ENCODE measurements at places on chromosomes 7 and 10. TPM values are rescaled to one million over a fixed set of nuclear protein-coding genes. Genes with fewer than 3 reads are reported as not detected.
A peak's percentile ranks its signal among the peaks of the same experiment; 100 is the strongest.

PRKAR2B gene
- total RNA-seq, result 115 TPM

MYO1G gene
- 0.62 TPM for total RNA-seq

OR13A1 gene
- 0.13 TPM for total RNA-seq

SEMA3A gene
- 1.4 TPM for total RNA-seq

SERPINE1 gene
- 1.3 TPM for total RNA-seq

WNT16 gene
- total RNA-seq, result not detected

CCDC172 gene
- total RNA-seq, result not detected

TMEM176A gene
- not detected for total RNA-seq

OPALIN gene
- not detected for total RNA-seq

ASAH2B gene
- 8.5 TPM for total RNA-seq

DNA sequence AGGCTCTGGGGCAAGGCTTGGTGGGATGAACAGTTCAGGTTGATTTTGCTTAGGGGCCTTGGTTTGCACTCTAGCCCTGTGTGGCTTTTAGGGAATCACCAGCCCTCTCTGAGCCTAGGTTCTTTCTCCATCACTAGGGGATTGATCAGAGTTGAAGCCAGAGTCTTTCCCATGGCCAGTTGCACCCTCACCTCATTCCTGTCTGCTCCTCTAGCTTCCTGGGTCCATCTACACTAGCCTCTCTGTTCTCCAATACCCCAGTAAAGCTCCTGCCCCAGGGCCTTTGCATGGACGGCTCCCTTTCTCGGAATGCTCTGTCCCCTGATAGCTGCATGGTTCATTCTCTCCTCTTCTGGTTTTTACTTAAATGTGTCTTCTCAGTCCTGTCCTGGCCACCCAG, 40.4 kb downstream of the SORCS3 start:
- H3K36me3 ChIP-seq, result no peaks in the 10 kb centered on the region
- H3K27ac ChIP-seq, result no peak overlapping the region
- H3K27me3 ChIP-seq, result no peaks in the 10 kb centered on the region
- no peak for DNase-seq
- H3K4me3 ChIP-seq, result no peak overlapping the region

DNA sequence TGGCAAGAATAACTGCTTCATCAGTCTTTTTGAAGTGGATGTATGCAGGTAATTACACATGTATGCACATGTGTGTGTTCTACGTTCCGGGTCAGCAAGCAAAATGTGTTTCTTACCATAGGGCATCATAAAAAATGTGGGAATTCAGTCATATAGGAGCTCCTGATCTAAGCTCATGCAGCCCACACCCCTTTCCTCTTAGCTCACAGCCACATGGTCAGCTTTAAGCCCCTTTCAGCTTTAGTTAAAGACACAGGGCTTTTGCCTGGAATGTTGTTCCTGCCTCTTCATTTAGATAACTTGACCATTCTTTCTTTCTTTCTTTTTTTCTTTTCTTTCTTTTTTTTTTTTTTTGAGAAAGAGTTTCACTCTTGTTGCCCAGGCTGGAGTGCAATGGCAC, 258.1 kb downstream of the RPS24 start:
- H3K27ac ChIP-seq, result no peak overlapping the region
- H3K36me3 ChIP-seq, result no peaks in the 10 kb centered on the region
- no peak overlapping the region for H3K4me3 ChIP-seq
- no peak for DNase-seq
- H3K27me3 ChIP-seq, result peaks cover 7% of the 10 kb centered on the region

GRCh38 chr7:30598121-30598876, 3.6 kb downstream of the GARS1 start:
- H3K27me3 ChIP-seq, result no peaks in the 10 kb centered on the region
- no peak for DNase-seq
- no peak overlapping the region for H3K27ac ChIP-seq
- no peaks in the 10 kb centered on the region for H3K4me1 ChIP-seq
- H3K36me3 ChIP-seq, result peaks cover 68% of the 10 kb centered on the region
- no peak overlapping the region for H3K4me3 ChIP-seq

DNA sequence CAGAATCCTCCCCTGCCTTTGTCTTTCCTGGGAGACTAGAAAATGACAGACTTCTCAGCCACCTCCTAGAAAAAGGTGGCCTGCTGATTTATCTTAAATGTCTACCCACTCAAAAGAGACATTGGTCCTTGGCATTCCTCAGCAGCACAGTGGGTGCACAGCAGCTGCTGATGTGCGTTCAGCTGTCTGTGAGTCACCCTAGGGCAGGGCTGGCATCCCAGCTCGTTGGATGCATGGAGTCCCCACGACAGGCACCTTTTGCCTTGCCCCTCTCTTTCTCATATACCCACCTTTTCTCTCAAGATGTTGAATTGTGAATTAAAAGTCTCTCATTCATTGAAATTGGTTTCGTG, 113.0 kb downstream of the DOCK1 start:
- DNase-seq, result no peak
- no peak overlapping the region for H3K4me3 ChIP-seq
- H3K36me3 ChIP-seq, result no peaks in the 10 kb centered on the region
- no peak overlapping the region for H3K27ac ChIP-seq
- no peaks in the 10 kb centered on the region for H3K4me1 ChIP-seq

DNA sequence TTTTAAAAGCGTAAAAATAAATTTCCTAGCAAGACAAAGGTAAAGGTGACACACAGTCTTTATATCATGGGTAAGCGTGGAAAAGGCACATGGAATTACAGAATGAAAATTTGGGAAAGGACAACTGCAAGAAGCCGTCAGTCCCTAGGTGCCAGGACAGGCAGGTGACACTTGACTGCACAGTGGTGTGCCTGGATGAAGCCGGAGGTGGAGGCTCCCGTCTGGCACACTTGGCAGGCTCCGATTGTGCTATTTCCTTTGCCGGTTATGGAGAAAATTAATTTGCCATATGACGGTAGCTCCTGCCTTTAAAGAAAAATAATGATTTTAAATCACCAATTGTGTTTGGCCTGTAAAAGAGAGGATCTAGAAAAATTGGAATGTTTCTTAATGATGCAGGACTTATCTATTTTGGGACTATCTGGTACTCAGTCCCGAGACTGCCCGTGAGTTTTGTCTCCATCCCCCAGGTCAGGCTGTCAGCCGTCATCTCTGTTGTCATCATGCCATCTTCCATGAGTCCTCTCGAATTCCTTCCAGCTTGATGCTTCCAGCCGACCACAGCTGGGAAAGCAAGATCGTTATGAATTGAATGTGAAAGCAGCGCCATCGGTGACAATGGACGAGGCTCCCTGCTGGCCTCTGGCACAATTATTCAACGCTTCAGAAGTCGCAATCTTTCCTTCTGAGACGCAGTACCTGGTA, 56.2 kb upstream of the MGMT start:
- DNase-seq, result no peak
- H3K36me3 ChIP-seq, result no peaks in the 10 kb centered on the region
- no peaks in the 10 kb centered on the region for H3K27me3 ChIP-seq
- H3K4me1 ChIP-seq, result no peaks in the 10 kb centered on the region
- no peak overlapping the region for H3K4me3 ChIP-seq

DNA sequence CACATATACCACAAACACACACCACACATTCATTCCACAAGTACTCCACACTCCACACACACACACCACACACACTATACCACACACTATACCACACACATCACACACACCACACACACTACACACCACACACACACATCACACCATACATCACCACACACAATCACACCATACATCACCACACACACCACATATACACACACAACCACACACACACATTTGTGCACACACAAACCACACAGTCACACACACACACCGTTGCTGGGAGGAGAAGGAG, 112.8 kb downstream of the PTPN20 start:
- DNase-seq, result no peak
- no peak overlapping the region for H3K4me3 ChIP-seq
- H3K36me3 ChIP-seq, result no peaks in the 10 kb centered on the region
- H3K4me1 ChIP-seq, result 0 out of 2 replicates have a peak, but pooled peaks cover 3% of the 10 kb centered on the region
- H3K27ac ChIP-seq, result no peak overlapping the region

GRCh38 chr7:46879783-46880182, 702.1 kb downstream of the TNS3 start:
- no peaks in the 10 kb centered on the region for H3K27me3 ChIP-seq
- DNase-seq, result no peak
- H3K27ac ChIP-seq, result no peak overlapping the region
- no peaks in the 10 kb centered on the region for H3K4me1 ChIP-seq
- H3K4me3 ChIP-seq, result no peak overlapping the region
- H3K36me3 ChIP-seq, result no peaks in the 10 kb centered on the region

GRCh38 chr10:132748545-132749370, 37.2 kb downstream of the NKX6-2 start:
- no peak overlapping the region for H3K27ac ChIP-seq
- H3K4me3 ChIP-seq, result no peak overlapping the region
- no peak for DNase-seq
- H3K36me3 ChIP-seq, result no peaks in the 10 kb centered on the region
- no peaks in the 10 kb centered on the region for H3K27me3 ChIP-seq
- peaks cover 5% of the 10 kb centered on the region for H3K4me1 ChIP-seq

- H3K4me1 ChIP-seq, result no peaks in the 10 kb centered on the region
- H3K36me3 ChIP-seq, result no peaks in the 10 kb centered on the region
- no peak overlapping the region for H3K4me3 ChIP-seq
- DNase-seq, result no peak
- H3K27me3 ChIP-seq, result no peaks in the 10 kb centered on the region
Measured at GRCh38 chr10:94180576-94180975, 182.2 kb downstream of the NOC3L start.

GRCh38 chr7:150428671-150429451, 21.6 kb upstream of the GIMAP8 start:
- no peak for DNase-seq
- H3K27ac ChIP-seq, result no peak overlapping the region
- no peaks in the 10 kb centered on the region for H3K27me3 ChIP-seq
- peaks cover 21% of the 10 kb centered on the region for H3K4me1 ChIP-seq
- no peaks in the 10 kb centered on the region for H3K36me3 ChIP-seq

GRCh38 chr10:50063100-50063499, 4.7 kb upstream of the WASHC2A start:
- peak; percentile 13 for DNase-seq
- no peaks in the 10 kb centered on the region for H3K4me1 ChIP-seq
- peaks cover 9% of the 10 kb centered on the region for H3K27me3 ChIP-seq
- no peaks in the 10 kb centered on the region for H3K36me3 ChIP-seq
- no peak overlapping the region for H3K27ac ChIP-seq

GRCh38 chr7:22485189-22485588, 14.8 kb downstream of the STEAP1B start:
- H3K4me1 ChIP-seq, result no peaks in the 10 kb centered on the region
- H3K4me3 ChIP-seq, result no peak overlapping the region
- no peak for DNase-seq
- H3K36me3 ChIP-seq, result peaks cover 35% of the 10 kb centered on the region

DNA sequence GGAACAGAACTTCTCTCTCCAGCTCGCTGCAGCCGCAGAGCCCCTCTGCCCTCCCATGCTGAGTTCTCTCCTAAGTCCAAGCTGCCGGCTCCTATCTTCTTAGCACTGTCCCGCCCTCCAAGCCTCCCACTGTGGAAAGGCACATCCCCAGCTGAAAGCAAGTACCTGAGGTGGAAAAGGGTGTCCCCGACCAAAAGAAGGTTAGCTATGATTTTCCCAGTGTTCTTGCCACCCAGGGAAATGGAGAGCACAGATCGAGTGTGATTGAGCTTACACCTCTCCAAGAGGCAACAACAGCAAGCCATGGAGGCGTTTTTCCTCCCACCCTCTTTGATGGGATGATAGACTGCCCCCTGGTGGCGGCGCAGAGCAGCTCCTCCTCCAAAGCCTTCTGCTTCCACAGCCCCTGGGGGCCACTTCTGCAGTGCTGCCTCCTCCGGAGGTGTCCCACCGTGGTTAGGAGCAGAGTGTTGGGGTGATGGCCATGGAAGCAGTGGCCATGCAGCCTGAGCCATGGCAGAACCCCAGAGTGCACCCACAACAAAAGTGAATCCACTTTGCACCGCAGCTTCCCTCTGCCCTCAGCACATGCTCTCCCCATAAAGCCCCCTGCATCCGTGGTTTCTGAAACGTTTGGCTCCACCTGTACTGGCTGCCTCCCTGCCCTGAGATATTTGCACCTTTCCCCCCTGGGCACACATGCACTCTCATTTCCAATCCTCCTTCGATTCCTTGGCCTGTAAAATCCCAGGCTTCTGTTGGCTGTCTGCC, 143.1 kb upstream of the STK17A start:
- peak; percentile 70 for DNase-seq
- no peak overlapping the region for H3K27ac ChIP-seq
- H3K36me3 ChIP-seq, result no peaks in the 10 kb centered on the region
- H3K4me1 ChIP-seq, result no peaks in the 10 kb centered on the region
- H3K27me3 ChIP-seq, result peaks cover 20% of the 10 kb centered on the region
- H3K4me3 ChIP-seq, result no peak overlapping the region

GRCh38 chr10:78925800-78926319, 142.9 kb upstream of the ZMIZ1 start:
- no peaks in the 10 kb centered on the region for H3K36me3 ChIP-seq
- H3K27me3 ChIP-seq, result peaks cover 21% of the 10 kb centered on the region
- H3K4me1 ChIP-seq, result peaks cover 10% of the 10 kb centered on the region
- no peak overlapping the region for H3K27ac ChIP-seq
- H3K4me3 ChIP-seq, result no peak overlapping the region
- peak; percentile 54 for DNase-seq

GRCh38 chr7:47518827-47519226, 63.1 kb downstream of the TNS3 start:
- H3K4me3 ChIP-seq, result no peak overlapping the region
- no peak overlapping the region for H3K27ac ChIP-seq
- no peaks in the 10 kb centered on the region for H3K36me3 ChIP-seq

- H3K27me3 ChIP-seq, result no peaks in the 10 kb centered on the region
- H3K4me3 ChIP-seq, result no peak overlapping the region
- no peaks in the 10 kb centered on the region for H3K4me1 ChIP-seq
- no peak overlapping the region for H3K27ac ChIP-seq
- no peaks in the 10 kb centered on the region for H3K36me3 ChIP-seq
- no peak for DNase-seq
Measured at GRCh38 chr10:126376956-126377355, 11.3 kb downstream of the ADAM12 start.

DNA sequence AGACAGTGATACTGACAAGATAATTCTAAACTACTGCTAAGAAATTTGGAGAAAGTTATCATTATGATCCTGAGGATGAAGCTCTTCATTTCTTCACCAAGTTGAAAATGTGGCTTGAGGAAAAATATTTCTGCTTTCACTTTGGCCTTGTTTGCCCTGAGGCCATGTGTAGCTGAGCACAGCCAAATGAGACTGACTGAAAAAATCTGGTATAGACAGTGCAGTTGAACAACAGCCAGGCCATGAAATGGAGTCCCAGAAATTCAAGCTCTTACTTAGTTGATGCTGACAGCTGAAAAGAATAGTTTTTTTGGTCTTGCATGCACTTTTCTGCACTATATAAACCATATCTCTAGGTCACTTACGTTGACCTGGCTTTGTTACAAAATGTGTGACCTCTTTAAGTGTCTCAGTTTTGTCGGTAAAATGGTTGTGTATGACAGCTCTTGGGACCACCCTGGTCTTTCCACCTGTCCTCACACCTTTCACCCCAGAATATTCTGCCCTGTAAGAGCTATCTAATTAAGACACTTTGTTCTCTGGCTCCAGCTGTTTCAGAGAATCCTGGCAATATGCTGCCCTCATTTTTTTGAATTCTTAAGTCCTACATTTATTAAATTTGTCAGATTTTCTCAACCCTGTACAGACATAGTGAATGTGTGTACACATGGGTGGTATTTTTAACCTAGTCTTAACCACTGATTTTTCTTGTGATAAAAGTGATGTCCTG, 91.3 kb downstream of the CD36 start:
- no peak overlapping the region for H3K4me3 ChIP-seq
- no peak for DNase-seq
- no peak overlapping the region for H3K27ac ChIP-seq
- H3K27me3 ChIP-seq, result no peaks in the 10 kb centered on the region
